Effector CD4-positive, alpha-beta T cell (primary cell): ENCODE measurements at places on chromosomes 7 and 10.

DNA sequence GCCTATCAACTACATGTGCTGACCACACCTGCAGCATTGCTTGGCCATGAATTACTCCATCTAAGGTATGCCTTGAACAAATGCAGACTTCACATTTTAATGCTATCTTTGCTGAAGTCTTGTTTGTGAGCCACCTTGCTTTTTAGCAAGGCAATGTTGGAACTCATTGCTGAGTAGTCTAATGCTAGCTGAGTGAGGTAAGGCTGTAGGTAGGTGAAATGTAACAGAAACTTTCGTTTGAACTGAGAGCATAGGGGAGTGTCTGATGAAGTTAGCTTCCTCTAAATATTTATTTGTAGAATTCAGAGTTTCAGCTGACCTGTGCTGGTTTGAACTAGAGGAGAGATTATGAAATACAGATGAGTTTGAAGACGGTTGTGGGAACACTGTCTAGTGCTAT lies 238.5 kb downstream of the SEMA3A start:
- no peak for DNase-seq

GRCh38 chr7:3162289-3162688 lies 118.6 kb upstream of the CARD11 start:
- no peak for DNase-seq

DNA sequence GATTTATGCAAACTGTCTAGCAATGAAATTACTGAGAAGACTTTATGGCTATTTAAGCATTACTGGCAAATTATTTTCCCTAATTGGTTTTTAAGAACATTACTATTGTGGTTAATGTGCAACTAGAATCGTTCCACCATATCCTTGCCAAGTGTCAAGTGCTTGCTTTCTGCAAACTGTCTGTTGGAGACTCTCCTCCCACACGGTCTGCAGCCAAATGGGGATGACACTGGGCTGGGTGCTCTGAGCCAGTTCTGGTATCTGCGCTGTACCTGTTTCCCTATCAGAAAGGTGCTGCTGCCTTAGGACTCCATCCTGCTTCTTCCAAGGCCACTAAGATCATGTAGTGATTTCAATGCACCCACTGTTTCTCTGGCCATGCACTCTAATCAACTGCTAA lies 110.4 kb downstream of the RAMP3 start:
- no peak for DNase-seq

DNA sequence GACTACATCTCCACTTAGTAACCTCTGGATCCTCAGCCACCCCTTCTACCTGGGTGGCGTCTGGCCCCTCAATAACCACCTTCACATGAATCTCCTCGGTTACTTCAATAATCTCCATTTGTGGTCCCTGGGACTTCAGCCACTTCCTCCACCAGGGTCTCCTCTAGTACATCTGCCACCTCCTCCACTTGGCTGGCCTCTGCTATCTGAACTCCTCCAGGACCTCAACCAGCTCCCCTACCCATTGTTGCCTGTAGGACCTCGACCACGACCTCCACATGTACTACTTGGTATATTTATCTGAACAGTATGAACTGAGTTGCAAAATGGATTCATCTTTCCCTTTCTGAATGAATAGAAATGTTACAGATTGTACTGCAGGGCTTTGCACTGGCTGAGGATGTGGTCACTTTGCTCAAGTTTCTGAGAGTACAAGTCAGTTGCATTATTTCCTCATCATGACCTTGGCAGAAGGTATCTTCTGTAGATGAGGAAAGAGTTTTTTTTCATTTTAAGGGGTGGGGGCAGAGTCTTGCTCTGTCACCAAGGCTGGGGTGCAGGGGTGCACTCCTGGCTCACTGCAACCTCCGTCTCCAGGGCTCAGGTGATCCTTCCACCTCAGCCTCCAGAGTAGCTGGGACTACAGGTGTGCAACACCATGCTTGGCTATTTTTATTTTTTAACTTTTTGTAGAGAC lies 36.0 kb downstream of the MAT1A start:
- no peak for DNase-seq

- DNase-seq = peak; percentile 25
These were observed 40.3 kb downstream of the YKT6 start for GRCh38 chr7:44240983-44241510.

GRCh38 chr7:134766779-134767519 lies 12.5 kb upstream of the CALD1 start:
- no peak for DNase-seq

DNA sequence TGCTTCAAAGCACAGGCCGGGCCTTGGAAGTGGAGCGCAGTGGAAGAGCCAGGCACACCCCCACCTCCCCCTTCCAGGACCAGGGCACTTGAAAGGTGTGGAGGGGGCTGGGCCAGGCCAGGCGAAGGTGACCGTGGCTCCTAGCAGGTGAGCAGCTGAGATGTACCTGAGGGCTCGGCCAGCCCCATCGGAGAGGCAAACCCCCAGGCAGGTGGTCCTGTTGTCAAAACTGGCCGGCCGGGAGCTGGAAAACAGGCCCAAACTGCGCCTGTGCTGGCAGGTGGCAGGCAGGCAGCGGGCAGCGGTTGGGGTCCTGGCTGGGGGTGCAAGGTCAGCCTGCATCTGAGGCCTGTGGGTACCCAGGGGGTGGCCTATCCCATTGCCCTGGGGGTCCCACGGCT lies 96.4 kb upstream of the DNAAF5 start:
- DNase-seq = no peak

GRCh38 chr7:158609313-158609974 lies 21.8 kb upstream of the PTPRN2 start:
- no peak for DNase-seq

DNA sequence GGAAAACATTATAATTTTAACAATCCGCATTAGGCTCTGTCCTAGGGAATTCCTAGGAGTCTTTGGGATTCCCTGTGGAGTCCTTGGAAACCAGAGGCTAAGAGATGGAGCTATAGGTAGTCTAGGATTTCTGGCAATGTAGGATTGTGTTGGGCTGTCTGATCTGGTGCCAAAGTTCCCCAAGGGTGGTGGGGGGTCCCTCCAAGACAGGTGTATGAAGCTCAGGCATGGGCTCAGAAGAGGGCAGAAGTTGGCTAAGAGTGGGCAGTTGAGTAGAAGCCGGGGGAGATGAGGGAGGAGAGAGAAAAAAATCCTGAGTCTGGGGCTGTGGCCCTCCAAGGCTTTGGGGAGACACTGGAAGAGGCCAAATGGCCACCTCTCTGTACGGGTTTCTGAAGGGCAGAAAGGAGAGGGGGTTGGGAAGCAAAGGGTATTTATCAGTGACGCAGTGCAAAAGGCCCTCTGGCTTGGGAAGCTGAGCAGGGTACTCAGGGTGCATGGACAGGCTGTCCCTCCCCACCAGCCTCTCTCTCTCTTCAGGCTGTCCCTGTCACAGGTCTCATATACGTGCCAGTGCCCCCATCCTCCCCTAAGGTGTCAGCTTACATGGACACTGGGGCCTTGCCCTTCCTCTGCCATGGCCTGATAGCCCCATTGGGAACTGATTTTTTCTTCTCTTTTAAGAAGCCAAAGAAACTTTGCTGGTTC lies 929 bp downstream of the HOXA6 start:
- DNase-seq = no peak

DNA sequence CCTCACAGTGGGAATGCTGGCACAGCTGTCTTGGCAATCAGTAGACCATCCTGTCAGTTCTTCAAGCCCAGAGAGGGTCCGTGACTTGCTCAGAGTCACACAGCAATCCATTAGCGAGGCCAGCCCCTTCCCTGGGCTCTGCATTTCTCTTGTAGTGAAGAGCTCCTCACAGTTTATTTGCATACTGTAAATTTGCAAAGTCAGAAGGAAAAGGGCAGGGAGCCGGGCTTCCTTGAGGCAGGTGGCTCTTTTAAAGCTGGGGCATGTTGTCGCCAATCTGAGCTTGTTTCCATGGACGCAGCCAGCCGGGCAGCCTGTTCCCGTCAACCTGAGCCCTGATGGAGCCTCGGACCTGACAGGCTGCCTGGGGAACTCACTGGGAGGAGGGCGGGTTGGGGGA lies 123.4 kb downstream of the CUX1 start:
- no peak for DNase-seq

GRCh38 chr10:82826132-82826531 lies 951.1 kb downstream of the NRG3 start:
- DNase-seq = no peak
